Forelimb muscle (tissue), 1 donor: ENCODE measurements at places on chromosomes 16 and 17. TPM values are rescaled to one million over a fixed set of nuclear protein-coding genes. Genes with fewer than 3 reads are reported as not detected.

GRCh38 chr16:21075252-21075651, 75.4 kb downstream of the DNAH3 start:
- no peak for DNase-seq

DNA sequence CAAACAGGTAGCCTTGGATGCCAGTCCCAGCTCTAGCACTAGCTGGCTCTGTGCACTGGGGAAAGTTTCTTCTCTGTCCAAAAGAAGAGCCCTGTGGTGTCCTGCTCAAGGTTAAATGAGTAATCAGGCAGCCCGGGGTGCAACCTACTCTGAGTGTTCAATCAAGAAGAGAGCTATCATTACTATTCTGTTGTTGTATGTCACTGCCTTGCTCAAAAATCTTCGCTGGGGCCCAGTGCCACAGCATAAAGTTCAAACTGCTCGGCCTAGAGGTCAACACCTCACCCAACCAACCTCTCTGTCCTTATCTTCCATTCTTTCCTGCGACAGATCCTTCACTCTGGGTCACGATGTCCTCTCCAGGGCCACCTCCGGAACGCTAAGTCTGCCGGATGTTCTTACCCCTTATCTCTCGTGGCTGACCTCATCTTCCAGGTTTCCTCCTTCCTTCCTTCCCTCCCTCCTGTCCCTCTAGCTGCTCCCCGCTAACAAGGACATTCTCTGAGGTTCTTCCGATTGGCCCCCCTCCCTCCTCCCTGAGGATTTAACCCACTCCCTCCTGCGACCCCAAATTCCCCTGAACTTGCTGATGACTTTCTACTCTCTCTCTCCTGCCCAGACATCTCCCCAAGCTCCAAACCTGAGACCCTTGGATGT, 4.4 kb downstream of the FDXR start:
- no peak for DNase-seq

- no peak for DNase-seq
Measured at GRCh38 chr16:12901597-12902461, at the start of gene SHISA9. SHISA9 (plus strand) TSS chr16:12901598.

The FBXW10 gene
- polyA plus RNA-seq: 0.13 TPM

The ANKRD13B gene
- polyA plus RNA-seq: 14.4 TPM

The ABCA9 gene
- 15.6 TPM for polyA plus RNA-seq

The MYH11 gene
- 10.3 TPM for polyA plus RNA-seq

- DNase-seq: no peak
Measured at GRCh38 chr16:56862776-56863175, 2.2 kb upstream of the SLC12A3 start.

The MYH8 gene
- 2,354 TPM for polyA plus RNA-seq

DNA sequence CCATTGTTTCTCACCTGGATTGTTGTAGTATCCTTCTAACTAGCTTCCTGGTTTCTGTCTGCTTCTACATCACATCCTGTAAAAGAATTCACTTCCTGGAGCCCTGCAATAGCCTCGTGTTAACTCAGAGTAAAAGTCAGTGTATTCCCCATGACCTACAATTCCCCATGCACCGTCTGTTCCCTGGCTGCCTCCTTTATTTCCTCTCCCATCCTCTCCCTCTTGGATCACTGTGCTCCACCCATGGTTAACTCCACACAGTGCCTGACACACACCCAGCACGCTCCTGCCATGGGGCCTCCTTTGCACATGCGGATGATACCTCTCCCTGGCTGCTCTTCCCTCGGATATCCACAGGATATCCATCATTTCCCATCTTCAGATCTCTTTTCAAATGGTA, 301.4 kb upstream of the IRX3 start:
- DNase-seq: no peak

The VAT1L gene
- 6.7 TPM for polyA plus RNA-seq

DNA sequence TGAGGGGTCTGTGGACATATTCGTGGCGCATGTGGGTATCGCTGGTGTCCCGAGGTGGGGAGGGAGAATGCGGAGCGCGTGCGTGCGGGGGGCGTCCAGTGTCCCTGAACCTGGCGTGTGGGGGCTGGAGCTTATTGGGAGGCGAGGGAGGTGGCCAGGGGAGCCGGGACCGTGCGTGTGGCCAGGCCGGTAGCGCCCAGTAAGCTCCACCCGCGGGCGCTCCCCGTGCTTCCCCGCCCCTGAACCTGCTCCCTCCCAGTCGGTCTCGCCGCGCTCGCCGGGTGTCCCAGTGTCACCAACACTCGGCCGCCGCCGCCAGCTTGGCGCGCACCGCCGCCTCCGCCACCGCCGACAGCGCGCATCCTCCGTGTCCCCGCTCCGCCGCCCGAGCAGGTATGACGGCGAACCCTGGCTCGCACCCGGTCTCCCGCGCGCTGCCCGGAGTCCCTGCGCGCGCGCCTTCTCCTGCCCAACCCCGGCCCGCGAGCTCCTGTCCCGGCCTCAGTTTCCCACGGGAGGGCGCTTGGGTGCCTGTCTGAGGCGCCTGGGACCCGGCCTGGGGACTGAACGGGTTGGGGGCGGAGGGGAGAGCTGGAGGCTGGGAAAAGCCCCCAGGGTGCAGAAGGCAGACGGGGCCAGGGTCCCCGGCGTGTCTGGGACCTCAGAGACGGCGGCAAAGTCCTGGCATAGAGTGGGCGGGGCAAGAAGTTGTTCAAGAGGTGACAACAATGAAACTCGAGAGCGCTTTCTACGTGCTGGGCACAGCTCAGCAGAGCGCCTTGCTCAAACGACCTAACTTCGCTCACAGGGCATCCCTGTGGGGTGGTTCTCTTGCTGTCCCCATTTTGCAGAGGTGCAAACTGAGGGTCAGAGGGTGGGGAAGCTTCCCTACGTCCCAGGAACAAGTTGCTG, at the start of gene SCNN1B:
SCNN1B (plus strand) TSS at position 258 of the 912 bp plus-strand sequence. CDS start 46,298 bp downstream, outside the sequence.
- no peak for DNase-seq
